Activated CD8-positive, alpha-beta memory T cell treated with anti-CD3 and anti-CD28 coated beads for 48 hours (primary cell): ENCODE measurements at places on chromosomes 12 and 14.

GRCh38 chr14:68526512-68527091 lies 266.3 kb downstream of the ZFP36L1 start:
- no peak for DNase-seq

GRCh38 chr14:32587461-32587860 lies 258.4 kb downstream of the AKAP6 start:
- no peak for DNase-seq

DNA sequence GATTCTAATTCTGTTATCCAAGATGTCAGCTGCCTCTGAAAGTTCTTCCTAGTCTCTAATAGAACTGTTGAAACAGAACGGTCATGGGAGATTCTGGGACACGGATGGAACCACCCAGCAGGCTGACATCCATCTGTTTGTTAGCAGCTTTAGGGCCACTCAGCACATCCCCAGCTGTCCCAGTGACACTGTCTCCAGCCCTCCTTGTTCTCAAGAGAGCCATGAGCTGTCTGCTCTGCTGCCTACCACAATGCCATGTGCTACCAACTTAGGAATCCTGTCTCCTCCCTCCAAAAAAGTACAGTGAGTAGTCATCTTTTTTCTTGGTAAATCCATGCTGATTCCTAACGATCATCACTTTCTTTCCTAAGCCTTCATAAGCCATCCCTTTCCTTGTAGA lies 130.5 kb downstream of the ZFP36L1 start:
- DNase-seq, result no peak

GRCh38 chr14:35558680-35559079 lies 24.7 kb downstream of the INSM2 start:
- DNase-seq, result no peak

GRCh38 chr12:6140651-6141447 lies 16.4 kb upstream of the VWF start:
- no peak for DNase-seq

DNA sequence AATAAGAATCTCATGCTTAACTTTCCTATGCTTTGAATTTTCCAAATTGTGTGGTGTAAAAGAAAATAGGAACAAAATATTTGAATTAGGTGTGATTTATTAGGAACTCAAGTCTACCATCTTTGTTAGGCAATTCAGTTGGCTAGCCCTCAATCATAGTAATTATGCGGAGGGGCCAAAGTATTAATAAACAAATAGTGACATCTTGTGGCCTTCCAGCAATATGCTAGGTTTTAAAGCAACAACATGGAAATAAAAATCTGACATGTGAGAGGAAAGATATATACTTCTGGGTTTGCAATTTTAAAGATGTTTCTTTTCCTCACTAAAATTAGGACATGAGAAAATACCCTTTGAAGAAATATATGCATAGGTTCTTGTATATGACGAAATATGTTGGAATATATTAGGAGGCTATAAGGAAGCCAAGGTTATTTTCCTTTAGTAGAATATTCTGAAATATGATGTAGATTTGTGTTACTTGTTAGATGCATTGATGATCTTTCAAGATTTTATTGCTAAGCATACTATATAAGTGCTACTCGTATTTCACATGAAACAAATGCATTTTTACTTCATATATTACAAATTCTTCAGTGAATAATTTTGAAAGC lies 200.4 kb downstream of the PTPRO start:
- DNase-seq, result no peak

GRCh38 chr12:97951239-97951638 lies 488.6 kb downstream of the RMST start:
- DNase-seq, result no peak

DNA sequence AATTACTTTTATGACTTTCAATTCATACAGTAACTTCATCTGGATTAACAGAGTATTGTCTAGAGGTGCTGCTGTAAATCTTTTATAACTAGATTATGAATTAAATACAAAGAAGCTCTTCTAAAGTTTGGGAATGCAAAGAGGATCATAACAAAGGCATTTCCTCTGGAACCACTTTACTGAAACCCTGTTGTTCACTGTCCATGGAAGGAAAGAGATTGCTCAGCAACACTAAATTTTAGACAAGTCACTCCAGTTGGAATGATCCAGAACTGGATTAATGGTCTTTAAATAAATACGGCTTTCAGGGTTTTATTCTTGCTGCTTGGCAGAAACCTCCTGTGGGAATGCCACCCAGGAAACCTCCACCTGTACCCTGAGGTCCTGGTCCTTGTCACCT lies 250.6 kb downstream of the KSR2 start:
- no peak for DNase-seq

DNA sequence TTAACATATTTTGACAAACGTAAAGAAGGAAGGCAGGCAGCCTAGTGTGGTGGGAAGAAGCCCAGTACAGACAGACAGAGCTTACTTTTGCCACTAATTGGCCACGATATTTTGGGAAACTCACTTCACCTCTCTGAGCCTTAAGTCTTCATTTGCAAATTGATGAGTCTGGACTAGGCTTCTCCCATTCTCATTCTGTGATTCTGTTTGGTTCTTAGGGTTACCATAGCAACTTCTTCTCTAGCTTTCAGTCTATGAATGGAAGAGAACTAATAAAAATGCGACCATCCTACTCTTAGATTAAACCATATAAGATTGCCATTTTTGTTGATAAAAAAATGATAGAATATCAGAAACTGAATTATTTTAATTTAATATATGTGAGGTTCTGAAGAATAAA lies 210.5 kb downstream of the SNAPC1 start:
- DNase-seq, result no peak

DNA sequence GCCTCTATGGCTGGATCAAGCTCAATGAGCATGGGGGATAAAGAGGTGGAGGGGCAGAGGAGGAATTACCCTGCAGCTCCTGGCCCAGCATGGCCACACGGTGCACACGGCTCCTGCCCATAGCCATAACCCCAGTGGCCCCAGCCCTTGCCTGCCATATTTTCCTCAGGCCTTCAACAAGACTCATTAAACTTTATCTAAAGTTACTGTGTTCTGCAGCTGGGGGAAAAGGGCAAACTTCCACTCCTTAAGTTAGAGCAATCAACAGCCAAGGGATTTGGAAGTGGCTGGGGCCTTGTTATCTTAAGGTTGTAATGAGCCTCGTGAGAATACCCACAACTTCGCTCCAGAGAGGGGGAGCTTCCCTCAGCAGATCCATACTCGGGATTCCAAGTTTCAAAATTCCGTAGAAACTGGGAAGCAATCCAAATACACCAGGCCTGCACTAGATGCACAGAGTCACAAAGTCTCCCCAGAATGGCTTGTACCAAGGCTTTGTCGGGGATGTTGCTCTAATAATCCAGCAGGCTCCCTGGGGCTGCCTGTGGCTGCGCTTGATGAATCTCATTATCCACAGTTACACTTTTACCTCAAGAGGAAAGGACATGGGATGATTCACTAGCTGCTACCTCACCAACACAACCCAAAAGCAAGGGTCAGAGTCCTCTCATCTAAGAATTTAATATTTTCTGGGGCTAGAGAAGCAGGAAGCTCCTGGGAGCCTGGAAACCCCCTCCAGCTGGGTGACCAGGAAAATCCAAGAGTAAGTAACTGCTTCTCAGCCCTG lies 13.0 kb upstream of the OR6J1 start:
- no peak for DNase-seq

DNA sequence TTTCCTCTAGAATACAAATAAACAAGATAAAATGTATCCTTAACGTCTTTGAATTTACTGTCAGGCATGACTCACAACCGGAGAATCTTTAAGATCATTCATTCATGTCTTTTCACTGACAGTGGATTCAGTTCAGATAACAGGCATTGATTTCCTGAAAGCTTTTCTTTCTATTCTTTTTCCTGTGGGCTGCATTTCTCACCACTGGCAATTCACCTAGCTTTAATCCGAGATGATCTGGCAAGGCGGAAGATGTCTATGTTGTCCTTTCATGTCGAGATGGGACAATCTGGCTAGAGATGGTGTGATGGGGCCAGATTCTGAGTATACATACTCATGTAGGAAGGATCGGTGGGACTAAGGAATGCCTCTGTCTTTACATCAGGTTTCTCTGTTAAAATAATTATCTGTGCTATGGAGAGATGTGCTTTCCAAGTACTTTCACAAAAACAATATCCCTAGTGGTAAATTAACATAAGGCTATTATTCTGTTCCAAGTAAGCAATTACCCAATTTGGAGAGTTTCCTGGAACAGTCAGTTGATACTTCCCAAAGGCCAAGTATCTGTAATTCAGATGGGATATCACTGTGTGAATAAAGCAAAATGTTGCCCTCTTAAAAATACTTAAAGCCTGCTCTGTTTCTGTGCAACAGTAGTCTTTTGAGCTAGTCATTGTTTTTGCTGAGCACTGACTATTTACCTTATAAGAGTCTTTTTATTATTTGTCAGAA lies 17.8 kb downstream of the ACSS3 start:
- DNase-seq, result no peak

DNA sequence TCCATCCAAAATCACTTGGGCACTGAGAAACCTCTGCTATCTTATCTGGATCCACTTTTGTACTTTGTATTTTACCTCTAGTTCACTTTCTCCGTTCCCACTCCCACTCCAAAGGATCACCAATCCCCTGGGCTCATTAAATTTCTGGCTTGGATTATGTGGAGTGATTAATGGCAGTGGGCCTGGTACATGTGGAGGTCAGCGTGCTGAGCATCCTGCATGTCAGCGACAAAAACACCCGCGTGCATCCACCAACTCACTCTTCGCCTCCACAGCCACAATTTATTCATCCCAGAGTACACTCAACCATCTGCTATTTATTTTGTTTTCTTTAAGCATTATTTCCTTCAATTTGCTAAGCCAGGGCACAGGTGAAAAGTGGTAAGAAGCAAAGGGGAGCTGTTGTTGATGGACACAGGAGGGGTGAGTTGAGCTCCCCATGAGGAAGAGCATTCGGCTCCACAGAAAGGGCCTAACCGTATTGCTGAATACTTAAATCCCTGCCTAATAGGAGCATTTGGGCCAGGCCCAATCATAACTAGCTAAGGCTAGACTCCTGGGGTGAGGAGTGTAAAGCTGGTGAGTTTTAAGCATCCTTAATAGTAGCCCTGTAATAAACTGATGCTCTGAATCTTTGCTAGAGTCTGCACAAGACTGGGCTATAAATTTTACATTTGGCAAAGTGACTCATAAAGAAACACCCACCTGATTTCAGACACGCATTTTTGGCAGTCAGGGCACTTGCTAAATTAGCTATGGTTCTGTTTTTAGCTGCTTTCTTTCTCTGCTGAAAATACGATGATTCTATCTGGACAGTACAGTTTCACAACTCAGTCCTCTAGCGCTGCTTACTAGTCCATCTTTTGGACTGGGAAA lies 137.8 kb downstream of the SLC25A21 start:
- DNase-seq, result no peak

DNA sequence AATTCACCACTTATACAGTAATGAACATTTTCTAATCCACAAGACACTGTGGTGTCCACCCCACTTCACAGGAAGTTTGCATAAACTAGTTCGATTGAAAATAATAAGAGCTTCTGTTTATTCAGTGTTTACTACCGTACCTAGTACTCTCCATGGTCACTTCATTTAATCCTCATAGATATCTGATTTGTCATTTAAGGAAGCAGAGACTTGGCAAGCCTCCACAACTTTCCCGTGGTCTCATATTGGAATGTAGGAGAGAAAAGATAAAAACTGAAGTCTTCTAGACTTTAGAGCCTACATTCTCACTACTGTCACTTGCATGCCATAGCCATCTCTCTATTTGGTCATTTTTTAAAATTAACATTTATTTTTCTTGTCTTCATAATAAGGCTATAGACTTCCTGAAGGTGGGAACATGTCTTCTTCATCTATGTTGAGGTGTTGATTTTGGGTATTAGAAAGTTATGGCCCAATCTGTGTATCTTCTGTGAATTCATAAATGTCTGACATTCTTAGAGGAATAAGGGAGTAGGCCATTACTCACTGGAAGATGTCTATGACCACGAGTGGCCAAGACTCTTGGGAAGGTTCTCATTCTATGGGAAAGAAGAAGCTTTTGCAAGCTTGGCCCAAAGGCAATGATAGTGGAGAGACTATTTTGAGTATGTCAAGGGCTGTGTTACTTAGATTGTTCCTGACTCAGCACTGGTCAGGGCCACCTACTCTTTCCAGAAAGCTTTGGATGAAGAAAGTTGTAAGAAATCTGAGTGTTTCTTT lies 423.7 kb downstream of the LRIG3 start:
- no peak for DNase-seq

GRCh38 chr12:131941987-131942341 lies 7.8 kb upstream of the EP400 start:
- DNase-seq, result no peak

GRCh38 chr12:503111-503761 lies 43.5 kb downstream of the B4GALNT3 start:
- no peak for DNase-seq

- DNase-seq, result no peak
These were observed 149.0 kb upstream of the PRMT8 start for GRCh38 chr12:3342051-3342450.

DNA sequence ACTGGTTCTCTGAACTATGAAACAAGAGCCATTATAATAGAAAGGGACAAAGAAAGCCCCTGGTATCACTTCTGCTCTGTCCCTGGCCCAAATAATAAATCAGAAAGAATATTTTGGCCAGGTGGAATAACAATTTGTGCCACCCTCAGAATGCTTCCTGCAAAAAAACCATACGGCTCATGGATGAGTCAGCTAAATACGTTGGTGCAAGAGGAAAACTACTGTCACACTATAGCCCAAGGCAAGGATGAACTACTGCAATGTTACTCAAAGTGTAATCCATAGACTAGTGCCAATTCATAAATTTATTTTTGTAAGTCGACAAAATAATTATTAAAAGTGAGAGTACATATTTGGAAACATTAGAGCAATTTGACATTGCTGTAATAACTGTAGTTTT lies 68.2 kb downstream of the ANKS1B start:
- no peak for DNase-seq

GRCh38 chr12:54005853-54006558 lies 2.8 kb upstream of the HOXC8 start:
- DNase-seq, result peak; percentile 87

DNA sequence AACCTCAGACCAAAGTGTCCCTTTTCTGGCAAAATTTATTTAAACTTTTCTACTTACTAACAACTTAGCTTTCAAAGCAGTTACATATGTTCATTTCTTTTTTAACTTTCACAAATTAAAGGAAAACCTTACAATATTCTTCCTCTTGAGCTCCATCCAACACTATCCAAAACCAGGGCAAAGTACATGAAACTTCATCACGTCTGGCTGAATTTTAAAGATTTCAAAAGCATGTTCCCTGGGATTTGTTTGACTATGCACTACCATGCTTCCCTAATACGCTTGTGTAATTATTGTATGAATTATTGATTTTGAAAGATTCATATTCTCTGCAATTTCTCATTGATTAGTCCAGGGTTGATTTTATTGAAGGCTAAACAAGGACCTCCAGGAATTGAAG lies 343.1 kb upstream of the TMPO start:
- no peak for DNase-seq

- DNase-seq, result no peak
These were observed 57.2 kb upstream of the ZDHHC17 start for GRCh38 chr12:76706761-76707160.

GRCh38 chr14:103543140-103543539 lies 14.1 kb downstream of the TRMT61A start:
- DNase-seq, result no peak

GRCh38 chr14:55297611-55298499 lies 26.6 kb downstream of the FBXO34 start:
- DNase-seq, result no peak
